Endodermal cell (in vitro differentiated cells): ENCODE measurements at places on chromosomes 6 and 20. TPM values are rescaled to one million over a fixed set of nuclear protein-coding genes. Genes with fewer than 3 reads are reported as not detected.
A peak's percentile ranks its signal among the peaks of the same experiment; 100 is the strongest.

Gene SH3BGRL2
- total RNA-seq = 36.1 to 43.0 TPM (median 40.1 TPM) in 3 replicates

- DNase-seq = peak; percentile 82
These were observed 53.5 kb upstream of the BTN3A2 start for GRCh38 chr6:26311385-26312095.

- DNase-seq = no peak
These were observed 102.9 kb downstream of the SLX4IP start for GRCh38 chr20:10537850-10538480.

DNA sequence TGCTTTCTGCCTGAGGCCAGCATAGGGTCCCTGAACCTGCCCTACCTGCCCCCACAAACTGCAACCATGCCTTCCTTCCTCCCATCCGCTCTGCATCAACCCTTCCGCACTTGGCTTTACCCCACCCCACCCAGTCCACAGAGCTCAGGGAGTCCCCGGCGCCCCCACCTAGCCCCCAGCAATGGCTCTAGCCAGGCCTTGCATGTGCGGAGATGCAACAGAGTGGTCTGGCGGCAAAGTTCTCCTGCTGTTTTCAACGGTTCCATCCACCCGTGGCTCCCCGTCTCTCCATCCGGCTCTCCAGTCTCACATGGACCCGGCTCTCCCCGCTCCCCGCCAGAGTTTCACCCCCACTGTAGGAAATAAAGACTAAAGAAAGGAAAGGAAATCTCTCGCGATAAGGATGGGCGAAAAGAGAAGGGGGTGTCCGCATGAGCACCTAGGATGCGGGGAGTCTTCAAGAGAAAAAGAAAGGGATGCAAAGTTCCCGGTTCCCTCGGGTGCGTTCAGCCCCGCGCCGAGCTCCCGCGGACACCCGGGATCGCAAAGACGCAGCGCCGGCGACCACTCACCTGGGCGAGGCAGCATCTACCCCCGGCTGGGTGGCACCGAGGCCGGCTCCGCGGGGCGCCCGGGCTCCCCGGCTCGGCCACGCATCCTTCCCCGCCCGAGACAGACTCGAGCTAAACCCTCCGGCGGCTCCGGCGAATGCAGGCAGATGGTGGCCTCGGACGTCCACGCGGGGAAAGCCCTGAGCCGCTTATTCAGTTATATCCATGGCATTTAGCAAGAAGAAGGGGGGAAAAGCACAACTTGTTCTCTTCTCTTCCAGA lies 579 bp downstream of the LRFN2 start:
- peak; percentile 63 for DNase-seq

- peak; percentile 82 for DNase-seq
These were observed 2.0 kb downstream of the TBX18 start for GRCh38 chr6:84762220-84763002.

Gene IPCEF1
- total RNA-seq = 1.6 to 2.7 TPM (median 2.2 TPM) in 3 replicates

- no peak for DNase-seq
These were observed 68.7 kb downstream of the PLAGL1 start for GRCh38 chr6:143939364-143939763.

- no peak for DNase-seq
These were observed 51.5 kb upstream of the SMIM29 start for GRCh38 chr6:34300332-34300751.

Gene SIRPD
- total RNA-seq = not detected in 2 replicates

DNA sequence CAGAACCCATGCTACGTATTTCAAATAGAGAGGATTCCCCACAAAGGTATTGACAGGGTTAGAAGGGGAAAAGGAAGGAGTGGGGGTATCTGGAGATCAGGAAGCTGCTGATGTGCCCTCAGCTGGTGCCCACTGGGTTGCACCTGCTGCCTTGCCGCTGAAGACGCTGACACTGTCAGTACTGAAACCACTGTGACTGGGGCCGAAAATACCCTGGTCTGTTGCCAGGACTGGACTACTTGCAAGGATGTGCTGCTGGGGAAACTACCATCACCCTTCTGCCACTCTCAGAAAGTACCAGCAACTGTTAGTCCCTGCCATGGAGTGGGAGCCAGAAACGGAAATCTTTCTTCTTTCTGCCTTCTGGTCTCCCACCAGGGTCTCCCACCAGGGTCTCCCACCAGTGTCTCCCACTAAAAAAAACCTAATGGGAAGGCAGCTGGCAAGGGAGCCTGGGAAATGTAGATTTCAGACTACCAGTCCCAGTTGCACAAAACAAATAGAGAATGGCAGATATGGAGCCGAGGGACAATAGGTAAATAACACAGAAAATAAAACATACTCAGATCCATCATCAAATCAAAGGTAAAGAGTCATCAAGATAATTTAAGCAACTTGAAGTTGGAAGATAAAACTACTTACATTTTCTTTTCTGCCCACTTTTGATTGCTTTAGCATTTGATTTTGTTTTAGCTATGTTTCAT lies 204.8 kb downstream of the TPBG start:
- DNase-seq = no peak

- DNase-seq = no peak
These were observed 3.2 kb downstream of the SLC4A11 start for GRCh38 chr20:3235666-3236324.

DNA sequence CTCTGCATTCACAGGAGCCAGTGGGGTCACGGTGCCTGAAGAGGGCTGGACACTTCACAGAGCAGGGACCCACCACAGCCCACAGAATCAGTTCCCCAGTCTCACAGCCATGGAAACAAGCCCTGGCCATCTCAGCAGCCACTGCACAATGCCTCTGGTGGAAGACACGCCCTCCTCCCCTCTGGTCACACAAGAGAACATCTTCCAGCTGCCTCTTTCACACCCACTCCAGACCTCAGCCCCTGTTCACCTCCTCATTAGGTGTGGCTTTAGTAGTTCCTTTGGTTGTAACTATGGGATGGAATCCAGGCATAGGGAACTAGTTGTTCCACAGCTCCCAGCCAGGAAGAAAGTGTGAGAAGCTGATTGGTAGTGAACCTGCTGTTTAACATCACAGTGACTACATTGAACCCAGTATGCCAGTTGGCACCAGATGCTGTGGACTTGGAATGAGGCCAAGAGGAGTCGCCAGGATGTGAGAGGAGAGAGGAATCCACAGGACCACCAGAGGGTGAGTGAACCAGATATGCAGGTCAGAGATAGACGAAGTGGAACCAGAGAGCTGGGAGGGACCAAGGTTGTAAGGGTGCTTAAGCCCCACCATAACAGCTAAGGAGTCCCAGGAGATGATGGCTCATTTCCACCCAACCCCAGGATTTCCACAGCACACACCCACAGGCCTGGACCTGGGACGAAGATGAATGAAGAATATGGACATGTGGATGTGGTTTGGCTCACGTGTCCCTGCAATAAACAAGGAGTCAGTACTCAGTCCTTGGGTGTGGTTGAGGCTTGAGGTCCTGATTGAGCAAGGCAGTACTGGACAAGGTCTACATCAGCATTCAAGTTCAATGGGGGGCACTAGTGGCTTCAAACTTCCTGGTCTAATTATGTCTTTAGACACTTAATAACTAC lies 8.8 kb upstream of the BTN3A3 start:
- no peak for DNase-seq

Gene RFX6
- total RNA-seq = 0.66 to 1.2 TPM (median 1.2 TPM) in 3 replicates

DNA sequence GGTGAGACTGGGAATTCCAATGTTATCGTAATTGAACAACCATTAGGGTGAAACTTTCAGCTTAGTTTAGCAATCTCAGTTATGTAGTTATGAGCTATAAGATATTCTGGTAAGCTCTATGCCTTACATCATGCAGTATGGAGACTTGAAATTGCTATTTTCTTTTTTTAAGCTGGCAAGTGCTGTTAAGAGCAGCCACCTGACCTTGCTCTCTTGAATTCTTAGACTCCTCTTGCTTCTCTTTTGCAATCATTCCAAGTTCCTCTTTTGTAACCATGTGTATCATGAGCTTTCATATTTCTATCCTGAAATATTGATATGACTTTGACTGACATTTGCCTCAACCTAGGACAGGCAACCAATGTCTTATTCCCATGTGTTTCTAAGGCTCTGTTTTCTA lies 446.3 kb upstream of the SLC35B3 start:
- no peak for DNase-seq

DNA sequence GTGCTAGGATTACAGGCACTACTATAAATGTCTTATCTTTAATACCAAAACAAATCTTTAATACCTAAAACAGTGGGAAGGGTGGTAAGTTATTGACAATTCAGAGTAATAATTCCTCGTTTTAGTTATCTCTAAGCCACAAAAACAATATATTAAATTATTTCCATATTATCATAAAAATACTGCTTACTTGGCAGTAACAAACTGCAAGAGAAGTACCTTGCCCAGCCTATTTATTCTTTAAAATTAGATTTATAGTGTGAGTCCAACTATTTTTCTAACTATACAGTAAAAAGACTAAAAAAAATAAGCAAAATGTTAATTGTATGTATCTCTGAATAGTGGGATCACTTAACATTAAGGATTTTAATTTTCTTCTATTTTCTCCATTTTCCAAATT lies 123.2 kb downstream of the HACE1 start:
- no peak for DNase-seq

DNA sequence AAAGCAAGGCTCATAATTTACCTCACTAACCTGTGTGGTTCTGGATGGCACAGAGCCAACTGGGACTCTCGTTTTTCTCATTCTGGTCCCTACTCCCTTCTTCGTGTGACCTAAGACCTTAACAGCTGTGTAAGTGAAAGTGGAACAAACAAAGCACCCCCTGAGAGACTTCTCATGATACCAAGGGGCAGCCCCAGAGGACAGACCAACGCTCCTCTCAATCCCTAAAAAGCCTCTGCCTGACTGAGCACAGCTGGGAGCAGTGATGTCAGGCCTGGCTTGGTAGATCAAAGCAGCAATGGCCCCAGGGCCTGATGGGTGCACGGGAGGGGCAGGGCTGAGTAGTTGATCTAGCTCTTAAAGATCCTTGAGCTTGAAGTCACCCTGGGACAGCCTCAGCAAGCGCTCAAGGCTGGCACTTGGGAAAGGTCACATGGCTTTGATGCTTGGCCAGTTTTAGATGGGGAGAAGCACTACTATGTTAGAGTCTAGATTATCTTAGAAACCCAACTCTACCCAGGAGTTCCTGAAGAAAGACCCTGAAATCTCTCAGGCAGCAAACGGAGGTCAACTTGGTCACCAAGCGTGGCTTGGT lies 16.2 kb upstream of the TGM2 start:
- no peak for DNase-seq

- no peak for DNase-seq
These were observed 2.2 kb downstream of the SLC22A2 start for GRCh38 chr6:160256445-160256844.

GRCh38 chr6:118714756-118715155 lies 63.4 kb upstream of the CEP85L start:
- no peak for DNase-seq

Gene SLPI
- not detected in 2 replicates for total RNA-seq

DNA sequence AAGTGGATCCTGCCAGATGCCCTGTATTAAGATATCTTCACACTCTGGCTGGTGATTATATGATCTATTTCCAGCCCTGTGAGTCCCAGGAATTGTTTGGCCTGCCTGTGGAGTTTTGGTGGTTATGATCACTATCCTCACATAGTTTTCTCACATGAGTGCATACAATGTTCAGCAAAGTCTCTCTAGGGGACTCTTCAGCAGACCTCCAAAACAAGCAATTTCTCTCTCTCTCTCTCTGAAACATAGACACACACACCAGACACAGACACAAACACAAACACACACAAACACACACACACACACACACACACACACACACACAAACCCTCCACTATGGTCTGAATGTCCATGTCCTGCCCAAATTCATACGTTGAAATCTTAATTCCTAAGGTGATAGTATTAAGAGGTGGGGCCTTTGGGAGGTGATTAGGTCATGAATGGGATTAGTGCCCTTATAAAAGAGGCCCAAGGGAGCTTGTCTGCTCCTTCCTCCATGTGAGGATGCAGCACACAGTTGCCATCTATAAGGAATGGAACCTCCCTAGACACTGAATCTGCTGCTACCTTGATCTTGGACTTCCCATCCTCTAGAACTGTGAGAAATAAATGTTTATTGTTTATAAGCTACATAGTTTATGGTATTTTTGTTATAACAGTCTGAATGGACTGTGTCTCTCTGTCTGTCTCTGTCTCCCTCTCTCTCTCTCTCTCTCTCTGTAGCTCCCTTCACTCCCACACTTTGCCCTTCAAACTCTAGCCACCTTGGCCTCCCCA lies 22.0 kb upstream of the SYNJ2 start:
- DNase-seq = no peak

Gene TPD52L2
- 51.8 to 68.5 TPM (median 68.3 TPM) in 3 replicates for total RNA-seq

GRCh38 chr6:5671601-5672559 lies 334.8 kb downstream of the NRN1 start:
- DNase-seq = peak; percentile 67

DNA sequence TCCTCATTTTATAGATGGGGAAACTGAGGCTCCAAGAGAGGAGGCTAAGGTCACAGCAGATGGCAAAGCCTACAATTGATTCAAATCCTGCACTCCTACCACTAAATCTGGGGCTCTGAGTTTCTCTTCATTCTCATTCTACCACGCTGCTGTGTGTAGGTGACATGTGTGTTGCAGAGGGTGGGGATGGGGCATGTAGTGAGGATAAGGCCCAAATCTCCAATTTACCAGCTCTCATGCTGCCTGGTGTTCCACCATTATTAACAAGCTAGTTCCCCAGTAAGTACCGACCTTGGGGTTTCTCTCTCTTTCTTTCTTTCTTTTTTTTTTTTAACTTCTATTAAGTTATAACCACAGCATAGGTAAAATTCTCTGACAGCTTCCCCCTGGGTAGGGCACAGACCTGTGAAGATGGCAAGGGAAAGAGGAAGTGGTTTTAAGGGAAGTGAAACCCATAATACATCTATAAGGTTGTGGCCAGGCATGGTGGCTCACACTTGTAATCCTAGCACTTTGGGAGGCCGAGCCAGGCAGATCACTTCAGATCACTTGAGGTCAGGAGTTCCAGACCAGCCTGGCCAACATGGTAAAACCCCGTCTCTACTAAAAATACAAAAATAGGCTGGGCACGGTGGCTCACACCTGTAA lies 13.0 kb upstream of the MATN4 start:
- DNase-seq = no peak

DNA sequence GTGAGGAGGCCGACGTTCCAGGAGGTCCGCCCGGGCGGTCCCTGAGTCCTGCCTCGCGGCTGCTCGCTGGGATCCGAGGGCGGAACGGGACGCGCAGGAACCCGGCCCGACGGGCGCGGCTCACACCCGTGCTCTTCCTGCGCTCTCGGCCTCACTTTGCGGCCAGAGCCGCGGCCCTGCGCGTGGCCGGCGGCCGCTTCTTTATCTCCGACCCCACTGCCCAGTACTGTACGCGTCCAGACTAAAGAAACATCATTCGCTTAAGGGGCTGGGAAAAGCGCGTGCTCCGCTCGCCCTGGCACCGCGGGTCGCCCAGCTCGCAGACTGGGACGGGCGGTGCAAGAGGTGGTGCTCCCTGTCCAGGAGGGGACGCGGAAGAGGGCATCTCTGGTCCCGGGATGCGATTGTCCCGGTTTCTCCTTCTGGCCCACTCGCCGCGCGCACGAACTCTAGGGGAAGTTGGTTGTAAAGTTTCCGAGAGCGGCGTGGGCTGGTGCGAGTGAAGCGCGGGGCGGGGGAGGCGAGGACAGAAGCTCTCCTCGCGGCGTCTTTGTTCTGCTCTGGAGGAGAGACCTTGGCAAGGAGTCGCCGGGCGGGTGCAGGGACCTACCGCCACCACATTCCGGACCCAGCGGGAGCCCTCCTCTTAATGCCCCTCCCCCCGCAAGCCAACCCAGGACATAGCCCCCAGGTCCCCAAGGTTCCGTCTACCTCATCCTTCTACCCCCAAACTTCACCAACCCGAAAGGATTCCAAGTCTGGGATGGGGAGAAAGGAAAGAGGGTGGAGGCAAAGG lies 71.0 kb downstream of the SOX4 start:
- peak; percentile 91 for DNase-seq
